ENCODE measurements at places on chromosomes 2 and 18.

- DNase-seq = no peak
Measured at GRCh38 chr18:79151191-79151590, 82.0 kb downstream of the ATP9B start.

- DNase-seq = peak; percentile 84
Measured at GRCh38 chr2:217988014-217988839, 14.6 kb downstream of the TNS1 start.

- DNase-seq = no peak
Measured at GRCh38 chr2:209761566-209761965, 10.1 kb upstream of the UNC80 start.

DNA sequence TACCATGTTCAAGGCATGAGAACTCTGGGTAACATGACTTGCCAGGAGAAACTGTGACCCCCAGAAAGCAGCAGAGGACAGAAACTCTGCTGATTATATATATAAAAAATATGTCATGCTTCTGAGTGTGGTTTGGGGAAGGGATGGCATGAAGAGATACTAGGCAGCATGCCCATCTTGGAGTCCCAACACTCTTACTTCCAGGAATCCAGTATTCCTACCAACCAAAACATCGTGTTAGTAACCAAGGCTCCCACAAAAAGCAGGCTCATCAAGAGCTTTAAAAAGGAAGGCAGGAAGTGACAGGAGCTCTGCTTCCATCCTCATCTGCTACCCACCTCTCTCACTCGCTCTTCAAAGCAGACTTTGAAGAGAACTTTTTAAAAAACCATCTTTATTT, 31.6 kb upstream of the TWIST2 start:
- DNase-seq = no peak

DNA sequence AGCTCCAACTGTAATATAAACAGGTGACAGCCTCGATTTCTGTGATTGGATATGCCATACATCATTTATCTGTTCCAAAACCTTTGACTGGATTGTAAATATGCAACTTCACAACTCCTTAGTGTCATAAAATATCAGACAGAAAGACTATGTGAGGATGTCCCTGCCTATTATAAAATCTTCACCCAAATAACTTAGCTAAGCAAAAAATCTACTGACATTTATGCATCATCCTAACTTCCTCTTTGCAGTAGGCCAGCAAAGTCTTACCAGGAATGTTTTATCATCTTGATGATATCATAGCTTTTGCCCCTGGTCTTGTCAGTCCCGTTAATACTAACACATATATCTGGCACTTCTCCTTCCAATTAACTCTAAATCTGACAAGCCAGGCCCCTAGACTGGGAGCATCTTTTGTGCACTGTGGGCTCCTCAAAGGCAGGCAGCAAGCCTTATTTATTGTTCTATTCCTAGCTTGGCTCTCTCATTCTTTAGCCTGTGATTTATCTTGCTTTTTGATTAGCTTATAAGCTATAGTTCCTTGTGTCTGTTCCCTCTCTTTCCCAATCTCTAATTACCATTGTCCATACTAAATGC, 356.5 kb upstream of the HNMT start:
- DNase-seq = no peak
